ENCODE measurements at places on chromosomes 1 and 21.

DNA sequence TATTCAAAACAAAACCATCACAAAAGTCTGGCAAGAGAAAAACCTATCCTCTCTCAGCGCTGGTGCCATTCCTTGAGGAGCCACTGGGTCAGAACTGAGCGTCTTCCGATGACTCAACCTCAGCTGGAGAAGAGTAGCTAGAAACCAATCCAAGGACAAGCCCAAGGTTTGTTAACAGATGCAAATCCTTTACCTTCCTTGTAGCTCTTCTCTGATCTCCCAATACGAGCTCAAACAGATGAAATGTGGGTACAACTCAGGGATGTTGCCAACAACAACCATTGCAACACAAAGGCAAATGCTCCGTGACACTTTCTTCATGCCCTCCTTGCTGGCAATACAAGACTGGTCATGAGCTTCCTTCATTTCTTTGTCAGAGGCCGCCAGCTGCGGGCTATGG is 337.1 kb downstream of the SIPA1L2 start:
- DNase-seq, result no peak

- no peak for DNase-seq
Measured at GRCh38 chr1:212291505-212292134, 6.4 kb downstream of the PPP2R5A start.

DNA sequence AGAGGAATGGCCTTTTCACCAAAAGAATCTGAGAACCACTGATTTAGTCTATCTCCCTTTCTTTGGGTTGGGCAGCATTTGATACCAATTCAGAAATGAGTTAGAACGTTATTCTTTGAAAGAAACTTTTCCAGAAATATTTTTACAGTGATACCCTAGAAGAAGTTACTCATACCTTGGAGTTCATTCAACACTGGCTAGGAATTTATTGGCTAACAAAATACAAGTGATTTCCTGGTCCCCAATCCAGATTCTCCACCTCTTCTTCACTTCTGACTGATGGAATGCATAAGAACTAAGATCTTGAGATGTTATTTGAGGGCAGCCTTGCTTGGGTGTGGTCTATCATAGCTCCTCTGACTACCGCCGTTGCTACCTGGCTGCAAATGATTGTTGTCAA is 9.4 kb downstream of the C1orf162 start:
- DNase-seq, result no peak

DNA sequence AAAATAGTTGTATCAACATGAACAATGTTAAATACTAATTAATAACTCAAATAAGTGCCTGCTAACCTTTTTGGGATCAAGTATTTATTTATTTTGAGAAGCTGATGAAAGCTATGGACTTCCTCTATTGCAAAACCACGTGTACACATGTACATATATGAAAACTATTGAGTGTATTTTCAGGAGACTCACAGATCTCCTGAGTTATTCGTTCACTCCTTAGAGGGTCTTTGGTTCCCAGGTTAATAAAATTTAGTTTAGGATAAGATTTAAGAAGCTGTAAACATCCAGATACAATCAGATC is 130.5 kb downstream of the DISC1 start:
- DNase-seq, result no peak

DNA sequence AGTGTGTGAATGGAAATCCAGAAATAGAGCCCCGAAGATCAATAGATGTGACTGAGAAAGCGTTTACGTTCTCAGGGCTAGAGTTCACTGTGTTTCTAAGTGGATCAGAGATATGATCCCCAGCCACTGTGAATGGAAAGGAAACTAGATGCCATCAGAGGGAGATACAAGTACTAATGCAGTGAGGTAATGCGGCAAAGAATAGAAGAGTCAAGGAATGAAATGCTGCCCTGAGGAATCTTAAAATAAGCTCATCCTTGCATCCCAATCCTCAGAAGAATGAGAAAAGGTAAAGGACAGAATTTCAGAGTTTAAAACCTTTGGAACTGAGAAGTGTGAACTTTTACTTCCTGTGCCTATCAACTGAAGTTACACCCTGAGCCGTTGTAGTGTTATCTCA is 165.5 kb upstream of the ESRRG start:
- DNase-seq, result no peak

- DNase-seq, result no peak
Measured at GRCh38 chr1:40300651-40301050, 16.4 kb downstream of the COL9A2 start.

GRCh38 chr1:57058652-57059501 is 93.1 kb upstream of the C8B start:
- DNase-seq, result no peak

DNA sequence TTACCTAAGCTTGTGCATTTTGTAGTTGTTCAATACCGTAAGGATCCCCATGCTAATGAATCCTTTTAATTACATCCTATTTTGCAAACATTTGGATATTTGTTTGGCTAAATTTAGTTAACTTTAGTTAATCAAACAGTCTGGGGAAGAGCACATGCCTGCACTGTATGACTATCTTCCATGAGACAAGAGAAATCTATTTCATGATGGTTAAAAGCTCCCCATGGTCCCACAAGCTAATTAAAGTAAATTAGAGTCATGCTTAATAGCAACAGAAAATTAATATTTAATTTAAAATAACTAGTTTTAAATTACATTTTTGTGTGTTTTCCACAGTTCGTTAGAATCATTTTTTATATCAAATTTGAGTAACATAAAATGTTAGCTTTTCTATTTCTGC is 95.4 kb upstream of the S1PR1 start:
- no peak for DNase-seq

DNA sequence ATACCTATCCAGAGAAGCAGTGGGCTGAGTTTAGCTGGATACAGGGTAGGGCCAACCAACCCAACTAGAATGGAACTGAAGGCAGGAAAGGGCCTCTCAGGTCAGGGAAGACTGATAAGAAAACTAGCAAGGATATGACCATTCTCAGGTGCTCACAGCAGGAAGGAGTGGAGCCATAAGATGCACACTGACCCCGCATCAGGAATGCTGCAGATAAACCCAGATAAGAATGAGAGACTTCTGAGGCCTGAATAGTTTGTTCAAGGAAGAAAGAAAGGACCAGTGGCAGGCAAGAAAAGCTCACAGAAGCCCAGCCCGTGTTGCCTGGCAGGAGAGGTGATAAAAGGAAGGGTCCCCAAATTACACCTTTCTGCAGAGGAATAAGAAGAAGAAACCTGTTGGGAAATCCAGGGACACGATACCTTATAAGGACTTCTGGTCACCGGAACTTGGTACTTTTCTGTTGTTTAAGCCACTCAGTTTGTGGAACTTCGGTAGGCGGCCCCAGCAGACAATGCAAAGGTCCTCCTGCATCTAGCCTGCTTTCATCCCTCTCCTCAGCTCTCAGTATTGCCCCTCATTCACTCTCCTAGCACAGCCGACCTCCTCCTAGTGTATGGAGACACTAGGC is 58.9 kb downstream of the ATP1A1 start:
- DNase-seq, result no peak

- no peak for DNase-seq
Measured at GRCh38 chr1:85615586-85616363, 35.2 kb downstream of the CCN1 start.

DNA sequence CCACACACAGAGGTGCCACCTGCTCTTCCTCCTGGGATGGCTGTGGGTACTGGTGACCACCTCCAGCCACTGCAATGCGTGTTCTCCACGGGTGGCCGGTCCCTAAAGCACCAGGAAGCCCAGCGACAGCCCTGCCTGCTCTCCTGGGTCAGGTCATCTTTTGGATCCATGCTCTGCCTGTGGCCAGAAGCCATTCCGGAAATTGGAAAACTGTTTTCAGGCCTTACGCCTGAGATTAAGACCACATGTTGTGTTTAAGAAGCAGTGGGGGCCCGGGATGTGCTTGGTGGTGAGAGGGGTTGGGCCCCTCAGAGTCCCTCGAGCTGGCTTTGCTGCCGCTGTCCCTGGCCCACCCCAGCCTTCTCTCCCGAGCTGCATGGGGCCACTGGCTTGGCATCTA is 150.8 kb downstream of the PEX14 start:
- no peak for DNase-seq

DNA sequence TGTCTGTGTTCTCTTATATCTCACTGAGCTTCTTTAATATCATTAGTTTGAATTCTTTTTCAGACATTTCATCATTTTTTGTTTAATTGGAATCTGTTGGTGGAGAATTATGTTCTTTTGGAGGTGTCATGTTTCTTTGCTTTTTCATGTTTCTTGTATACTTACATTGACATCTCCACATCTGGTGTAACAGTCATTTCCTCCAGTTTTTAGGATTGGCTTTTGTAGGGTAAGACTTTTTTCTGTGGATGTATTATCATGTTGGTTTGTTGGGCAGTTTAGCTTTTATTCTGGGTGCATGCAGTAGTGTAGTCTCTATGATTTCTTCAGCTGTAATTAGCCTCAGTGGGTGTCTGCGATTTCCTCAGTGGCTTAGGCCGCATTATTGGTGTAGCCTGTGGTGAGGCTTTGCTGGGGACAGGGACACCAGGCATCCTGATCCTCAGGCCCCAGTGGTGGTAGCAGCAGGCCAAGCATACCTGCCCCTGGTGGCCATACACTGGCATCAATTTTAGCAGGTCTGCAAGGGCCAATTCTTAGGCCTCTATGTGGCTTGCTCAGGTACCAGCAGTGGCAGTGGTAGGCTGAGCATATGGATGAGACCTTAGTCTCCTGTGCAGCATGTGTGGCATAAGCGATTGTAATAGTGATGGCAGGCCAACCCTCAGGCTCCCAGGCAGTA is 77.6 kb upstream of the SAMD13 start:
- DNase-seq, result no peak

DNA sequence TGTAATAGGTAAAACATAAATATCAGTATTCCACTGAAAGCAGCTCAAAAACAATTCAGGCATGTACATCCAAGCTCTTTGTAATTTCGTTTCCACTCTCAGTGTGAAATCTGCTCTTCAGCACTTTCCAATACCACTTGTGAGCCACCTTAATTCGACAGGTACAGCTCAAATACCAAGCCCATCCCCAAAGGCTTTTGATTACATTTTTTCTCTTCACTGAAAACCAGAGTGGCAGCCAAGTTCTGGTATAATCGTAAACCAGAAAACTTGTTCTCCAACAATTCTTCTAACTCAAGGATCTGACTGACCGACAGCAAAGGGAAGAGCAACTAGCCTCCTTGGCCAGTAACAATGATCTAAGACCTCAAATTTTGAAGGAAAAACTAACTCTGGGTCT is 36.8 kb downstream of the FBXO42 start:
- DNase-seq, result no peak

DNA sequence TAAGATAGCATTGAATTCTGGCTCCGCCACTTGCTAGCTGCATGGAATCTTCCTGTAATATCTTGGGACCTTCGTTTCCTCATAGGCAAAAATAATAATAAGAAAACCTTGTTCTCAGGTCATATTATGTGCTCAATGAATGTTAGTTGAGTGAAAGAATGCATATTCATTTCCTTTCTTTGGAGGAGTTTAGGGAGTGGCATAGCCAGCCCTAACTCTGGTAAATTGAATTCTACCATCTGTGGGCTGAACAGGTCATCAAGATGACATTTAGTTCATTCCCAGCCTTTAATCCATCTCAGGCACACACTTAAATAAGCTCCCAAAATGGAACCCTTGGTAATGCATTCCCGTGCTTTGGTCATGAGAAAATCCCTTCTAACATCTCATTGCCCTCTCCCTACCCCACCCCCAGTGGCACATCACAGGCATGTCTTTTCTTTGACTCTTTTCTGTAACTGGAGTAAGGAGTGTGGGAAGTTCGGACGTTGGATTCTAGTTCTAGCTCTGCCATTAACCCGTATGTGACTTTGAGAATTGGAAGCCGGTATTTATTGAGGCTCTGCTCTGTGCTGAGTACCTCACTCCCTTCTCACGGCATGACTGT is 13.2 kb upstream of the MYOG start:
- no peak for DNase-seq

GRCh38 chr1:16276302-16277030 is 39.5 kb upstream of the CPLANE2 start:
- DNase-seq, result no peak

DNA sequence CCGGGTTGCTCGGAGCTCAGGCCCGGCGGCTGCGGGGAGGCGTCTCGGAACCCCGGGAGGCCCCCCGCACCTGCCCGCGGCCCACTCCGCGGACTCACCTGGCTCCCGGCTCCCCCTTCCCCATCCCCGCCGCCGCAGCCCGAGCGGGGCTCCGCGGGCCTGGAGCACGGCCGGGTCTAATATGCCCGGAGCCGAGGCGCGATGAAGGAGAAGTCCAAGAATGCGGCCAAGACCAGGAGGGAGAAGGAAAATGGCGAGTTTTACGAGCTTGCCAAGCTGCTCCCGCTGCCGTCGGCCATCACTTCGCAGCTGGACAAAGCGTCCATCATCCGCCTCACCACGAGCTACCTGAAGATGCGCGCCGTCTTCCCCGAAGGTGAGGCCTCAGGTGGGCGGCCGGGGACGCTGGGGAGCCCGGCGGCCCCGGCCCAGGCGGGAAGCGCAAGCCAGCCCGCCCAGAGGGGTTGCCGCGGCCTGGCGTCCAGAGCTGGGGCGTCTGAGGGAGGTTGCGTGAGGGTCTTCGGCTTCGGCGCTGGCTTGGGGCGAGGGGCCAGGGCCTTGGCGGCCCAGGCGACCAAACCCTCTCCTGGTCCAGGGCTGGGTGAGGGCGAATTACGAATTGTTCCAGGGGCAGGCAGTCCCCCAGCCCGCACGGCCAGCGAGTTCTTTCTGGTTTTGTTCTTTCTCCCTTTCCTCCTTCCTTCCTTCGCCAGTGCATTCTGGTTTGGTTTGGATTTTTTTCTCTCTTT is 805 bp downstream of the SIM2 start:
- no peak for DNase-seq

GRCh38 chr1:201272799-201273198 is 10.5 kb upstream of the PKP1 start:
- DNase-seq, result no peak

DNA sequence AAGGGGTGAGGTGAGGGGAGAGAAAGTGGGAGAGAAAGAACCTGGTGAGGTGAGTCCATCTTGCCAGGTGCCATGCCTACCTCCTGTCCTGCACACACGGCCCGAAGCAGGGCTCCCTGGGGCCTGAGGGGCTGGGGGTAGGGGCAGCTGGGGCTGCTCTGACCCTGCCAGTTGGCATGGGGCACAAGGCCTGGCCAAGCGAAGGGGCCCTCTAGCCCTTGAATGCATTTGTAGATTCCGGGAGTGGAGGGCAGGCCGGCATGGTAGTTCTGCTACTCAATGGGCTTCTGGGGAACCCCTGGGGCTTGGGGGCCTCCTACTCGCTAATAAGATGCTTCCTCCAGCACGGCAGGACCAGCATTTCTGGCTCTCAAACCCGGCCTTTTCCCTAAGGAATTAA is 3.6 kb upstream of the PRDM16 start:
- DNase-seq, result no peak

DNA sequence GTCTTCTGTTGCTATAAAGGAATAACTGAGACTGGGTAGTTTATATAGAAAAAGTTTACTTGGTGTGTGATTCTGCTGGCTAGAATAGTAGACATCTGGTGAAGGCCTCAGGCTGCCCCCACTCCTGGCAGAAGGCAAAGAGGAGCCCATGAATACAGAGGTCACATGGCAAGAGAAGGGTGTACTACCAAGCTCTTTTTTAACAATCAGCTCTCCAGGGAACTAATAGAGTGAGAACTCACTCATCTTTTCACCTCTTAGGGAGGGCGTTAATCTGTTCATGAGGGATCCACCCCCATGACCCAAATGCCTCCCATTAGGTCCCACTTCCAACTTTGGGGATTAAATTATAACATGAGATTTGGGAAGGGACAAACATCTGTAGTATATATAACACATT is 9.3 kb downstream of the DTL start:
- no peak for DNase-seq

All from activated CD4-positive, alpha-beta T cell treated with anti-CD3 and anti-CD28 coated beads for 36 hours (primary cell).